ENCODE measurements at places on chromosomes 5 and 9. TPM values are rescaled to one million over a fixed set of nuclear protein-coding genes. Genes with fewer than 3 reads are reported as not detected.

The SLC6A7 gene
- total RNA-seq: not detected

The ANKRD18B gene
- total RNA-seq: 0.93 TPM

The TMEM171 gene
- 2.3 TPM for total RNA-seq

The DIAPH1 gene
- 94.1 TPM for total RNA-seq

The SLC27A6 gene
- 0.29 TPM for total RNA-seq

The SH2D3C gene
- total RNA-seq: 94.0 TPM

The SPATA31E1 gene
- total RNA-seq: not detected

The DBH gene
- total RNA-seq: not detected

The SNCAIP gene
- total RNA-seq: 18.4 TPM

The CMYA5 gene
- total RNA-seq: 0.06 TPM

The ST8SIA4 gene
- 1.6 TPM for total RNA-seq

The GDF9 gene
- total RNA-seq: 0.35 TPM

The PCDHA1 gene
- 0.06 TPM for total RNA-seq

The RELL2 gene
- total RNA-seq: 8.5 TPM

The PCYOX1L gene
- 19.0 TPM for total RNA-seq

The SOX30 gene
- not detected for total RNA-seq

The NUTM2G gene
- not detected for total RNA-seq

The GOLGA2 gene
- 62.4 TPM for total RNA-seq

The SPAAR gene
- total RNA-seq: 8.1 TPM

The STPG3 gene
- not detected for total RNA-seq

The WHRN gene
- total RNA-seq: 1.9 TPM

The HTR1A gene
- total RNA-seq: not detected

The SLCO6A1 gene
- total RNA-seq: not detected

The OR1Q1 gene
- not detected for total RNA-seq

The PCDHGA8 gene
- total RNA-seq: 2.3 TPM

The SEPTIN8 gene
- total RNA-seq: 65.0 TPM

The TMEM38B gene
- 8.8 TPM for total RNA-seq

The GABRA6 gene
- total RNA-seq: not detected

The CCDC192 gene
- not detected for total RNA-seq

The LCN9 gene
- total RNA-seq: not detected

The INSL6 gene
- not detected for total RNA-seq

The F2R gene
- total RNA-seq: 368 TPM

The GPR150 gene
- total RNA-seq: 0.82 TPM

The TICAM2 gene
- total RNA-seq: 1.8 TPM

The WNT8A gene
- total RNA-seq: not detected

The DAB2IP gene
- 31.7 TPM for total RNA-seq

The PCDHB5 gene
- total RNA-seq: 2.5 TPM

The PCDHA12 gene
- total RNA-seq: not detected
